ENCODE measurements at places on chromosomes 3 and 15.

DNA sequence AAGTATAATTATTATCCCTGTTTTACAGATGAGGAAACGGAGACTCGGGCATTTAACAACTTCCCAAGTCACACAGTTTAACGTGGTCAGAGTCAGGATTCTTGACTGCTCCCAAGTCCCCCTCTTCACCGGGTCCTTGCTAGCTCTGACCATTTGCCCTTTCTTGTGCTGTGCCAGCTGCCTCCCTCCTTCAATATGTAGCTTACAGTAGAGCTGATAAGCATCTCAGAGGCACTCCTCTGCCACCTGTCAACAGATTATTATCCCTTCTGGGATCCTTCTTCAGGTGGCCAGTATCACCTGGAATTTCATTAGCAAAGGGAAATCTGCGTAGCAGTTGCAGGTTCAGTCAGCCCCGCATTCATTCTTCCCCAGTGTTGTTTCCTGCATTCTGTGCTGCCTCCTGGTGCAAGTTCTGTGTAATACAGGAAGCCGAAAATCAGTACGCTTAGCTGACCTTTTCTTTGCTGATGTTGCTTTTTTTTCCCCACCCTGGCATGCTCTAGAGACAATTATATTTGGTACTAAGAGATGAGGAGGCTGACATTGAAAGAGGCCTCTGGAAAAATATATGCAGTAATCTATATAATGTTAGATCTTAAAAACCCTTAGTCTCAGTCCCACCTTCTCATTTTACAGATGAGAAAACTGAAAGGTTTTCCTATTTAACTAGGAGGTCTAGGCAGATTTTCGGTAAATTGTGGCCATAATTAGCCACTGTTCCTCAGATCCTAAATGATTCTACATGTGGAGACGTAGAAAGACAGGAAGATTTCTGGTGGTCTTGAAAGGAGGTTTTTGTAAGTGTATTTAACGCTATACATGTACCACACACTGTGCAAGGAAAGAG is 24.8 kb downstream of the TMOD2 start:
- DNase-seq = no peak

DNA sequence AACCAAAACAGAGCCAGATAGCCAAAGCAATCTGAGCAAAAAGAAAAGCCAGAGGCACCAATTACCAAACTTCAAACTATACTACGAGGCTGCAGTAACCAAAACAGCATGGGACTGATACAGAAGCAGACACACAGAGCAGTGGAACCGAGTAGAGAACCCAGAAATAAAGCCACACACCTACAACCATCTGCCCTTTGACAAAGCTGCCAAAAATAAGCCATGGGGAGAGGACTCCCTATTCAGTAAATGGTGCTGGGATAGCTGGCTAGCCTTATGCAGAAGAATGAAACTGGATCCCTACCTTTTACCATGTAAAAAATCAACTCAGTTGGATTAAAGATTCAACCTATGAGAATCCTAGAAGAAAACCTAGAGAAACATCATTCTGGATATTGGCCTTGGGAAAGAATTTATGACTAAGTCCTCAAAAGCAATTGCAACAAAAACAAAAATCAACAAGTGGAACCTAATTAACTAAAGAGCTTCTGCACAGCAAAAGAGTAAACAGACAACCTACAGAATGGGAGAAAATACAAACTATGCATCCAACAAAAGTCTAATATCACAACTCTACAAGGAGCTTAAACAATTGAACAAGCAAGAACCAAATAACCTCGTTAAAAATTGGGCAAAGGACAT is 95.1 kb downstream of the APBA2 start:
- DNase-seq = no peak

GRCh38 chr3:23649448-23649847 is 156.3 kb upstream of the UBE2E1 start:
- no peak for DNase-seq

GRCh38 chr3:197508461-197508860 is 47.3 kb downstream of the BDH1 start:
- no peak for DNase-seq
